GM12864 (cell line): ENCODE measurements at places on chromosomes 16 and 17.

DNA sequence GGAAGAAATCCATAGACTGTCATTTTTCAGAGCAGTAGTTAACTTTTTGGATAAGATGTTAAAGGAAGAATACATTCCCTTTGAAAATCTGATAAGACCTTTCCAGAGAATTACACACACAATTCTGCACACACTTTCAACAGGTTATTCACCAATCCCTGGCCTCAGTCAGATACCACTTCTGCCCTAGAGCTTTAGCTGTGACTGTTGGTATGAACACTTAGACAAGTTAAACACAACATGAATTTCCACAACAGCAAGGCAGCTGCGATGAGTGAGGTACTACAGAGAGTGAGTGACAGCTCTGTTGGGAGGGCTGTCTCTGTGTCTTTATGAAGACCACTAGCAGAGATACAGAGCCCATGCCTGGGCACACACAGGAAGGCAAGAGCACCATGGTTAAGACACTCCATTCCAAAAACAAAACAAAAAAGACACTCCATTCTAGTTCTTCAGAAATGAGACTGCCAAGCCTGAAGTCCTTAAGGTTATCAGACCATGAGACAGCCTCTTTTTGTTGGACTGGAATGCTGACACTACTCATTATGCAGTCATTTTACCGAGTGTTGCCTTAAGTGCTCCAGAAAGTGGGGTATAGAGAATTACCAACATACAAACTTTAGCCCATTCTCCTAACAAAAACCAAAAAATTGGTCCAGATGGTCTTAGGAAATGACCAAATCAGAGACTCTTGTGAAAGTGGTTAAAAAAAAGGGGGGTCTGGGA lies 42.4 kb downstream of the TOM1L2 start:
- DNase-seq = no peak

GRCh38 chr17:39100530-39100929 lies 50.9 kb downstream of the PLXDC1 start:
- no peak for DNase-seq

DNA sequence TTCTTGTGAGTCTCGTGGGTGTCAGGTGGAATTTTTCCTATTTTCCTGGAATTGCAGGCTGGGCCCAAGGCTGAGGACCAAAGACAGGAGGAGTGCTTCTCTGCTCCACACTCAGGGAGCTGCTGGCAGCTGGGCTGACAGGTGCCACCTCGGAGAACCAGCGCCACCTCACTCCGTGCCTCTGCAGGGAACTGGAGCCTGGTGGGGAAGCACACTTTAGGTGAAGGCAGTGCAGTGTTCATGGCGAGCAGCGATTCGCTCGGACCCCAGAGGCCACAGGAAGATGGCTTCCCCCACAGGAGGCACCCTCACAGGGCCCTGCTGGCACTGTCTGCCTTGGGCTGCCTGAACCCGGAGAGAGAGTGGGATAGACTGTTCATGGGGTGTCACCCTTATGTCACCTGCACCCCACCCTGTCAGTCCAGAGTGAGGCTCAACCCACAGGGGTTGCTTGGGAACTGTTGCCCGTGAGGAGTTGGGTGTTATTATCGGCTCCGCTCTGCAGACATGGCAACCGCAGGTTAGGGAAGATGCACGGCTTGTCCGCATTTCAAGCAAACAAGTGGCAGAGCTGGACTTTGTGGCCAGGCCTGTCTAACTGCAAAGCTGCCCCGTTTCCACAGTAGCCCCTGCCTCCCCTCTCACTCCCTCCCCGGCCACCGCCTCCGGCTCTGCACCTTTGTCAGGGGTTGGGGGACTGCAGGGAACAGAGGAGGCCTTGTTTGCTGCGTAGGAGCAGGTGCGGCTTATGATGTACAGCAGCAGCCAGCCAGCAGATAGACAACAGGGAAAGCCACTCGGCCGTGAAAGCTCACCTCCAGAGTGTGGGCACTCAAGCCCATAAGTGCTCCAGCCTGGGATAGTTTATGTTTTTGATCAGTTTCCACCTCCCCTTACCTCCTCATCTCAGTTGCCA lies 15.5 kb downstream of the TBC1D24 start:
- no peak for DNase-seq

GRCh38 chr17:49616086-49616485 lies 40.4 kb downstream of the NXPH3 start:
- DNase-seq = no peak

DNA sequence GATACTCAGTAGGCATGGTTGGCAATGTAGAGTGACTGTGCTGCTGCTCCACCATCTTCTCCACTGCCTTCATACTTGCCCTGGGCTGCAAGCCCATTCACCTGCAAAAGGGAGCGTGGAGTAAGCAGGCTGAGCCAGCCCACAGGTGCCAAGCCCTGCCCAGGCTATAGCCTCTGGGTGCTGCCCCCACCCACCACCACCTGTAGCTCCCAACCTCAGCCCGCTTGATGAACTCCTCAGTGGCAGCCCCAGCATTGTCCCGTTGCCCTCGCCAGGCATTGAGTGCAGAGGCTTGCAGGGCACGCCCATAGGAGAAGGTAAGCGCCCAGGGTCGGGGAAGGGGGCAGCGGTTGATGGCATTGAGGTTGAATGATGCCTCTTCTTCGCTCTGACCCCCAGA lies 2.2 kb upstream of the PIGS start:
- no peak for DNase-seq

GRCh38 chr17:76038050-76038449 lies 10.9 kb upstream of the EVPL start:
- DNase-seq = no peak

GRCh38 chr17:71667661-71668060 lies 453.2 kb upstream of the SOX9 start:
- no peak for DNase-seq

DNA sequence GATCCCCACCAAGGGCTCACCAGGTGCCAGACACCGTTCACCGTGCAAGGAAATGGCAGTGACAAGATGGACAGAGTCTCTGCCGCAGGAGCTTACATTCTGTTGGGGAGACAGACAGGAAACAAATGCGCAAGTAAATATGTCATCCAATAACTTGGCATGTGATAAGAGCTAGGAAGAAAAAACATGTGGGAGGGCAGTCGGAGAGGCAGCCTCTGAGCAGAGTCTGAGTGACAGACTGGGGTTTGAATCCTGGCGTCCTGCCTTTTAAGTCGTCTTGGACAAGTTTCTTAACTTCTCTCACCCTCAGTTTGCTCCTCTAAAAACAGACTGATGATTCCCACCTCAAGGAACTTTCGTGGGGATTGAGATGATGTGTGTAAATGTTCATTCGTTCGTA lies 7.2 kb downstream of the SGSM2 start:
- no peak for DNase-seq

- peak; percentile 65 for DNase-seq
These were observed 36.8 kb downstream of the HS3ST3B1 start for GRCh38 chr17:14337596-14338079.

DNA sequence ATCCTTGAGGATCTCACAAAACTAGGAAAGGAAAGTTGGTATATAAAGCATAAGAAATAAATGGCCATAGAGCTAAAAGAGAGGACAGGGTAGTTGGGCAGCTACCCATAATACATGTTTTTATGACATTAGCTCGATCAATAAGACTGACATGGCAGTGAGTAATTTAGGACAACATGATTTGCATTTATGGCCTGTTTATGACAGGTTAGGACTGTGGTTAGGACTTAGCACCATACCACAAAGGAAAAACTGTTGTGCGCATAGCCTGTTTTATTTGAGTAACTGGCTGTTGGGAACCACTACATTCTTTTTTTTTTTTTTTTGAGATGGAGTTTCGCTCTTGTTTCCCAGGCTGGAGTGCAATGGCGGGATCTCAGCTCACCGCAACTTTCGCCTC lies 18.0 kb upstream of the TRIM37 start:
- DNase-seq = peak; percentile 59

- no peak for DNase-seq
These were observed 143.0 kb upstream of the NOL11 start for GRCh38 chr17:67574658-67575293.

- no peak for DNase-seq
These were observed 21.1 kb downstream of the GINS3 start for GRCh38 chr16:58413359-58413758.

DNA sequence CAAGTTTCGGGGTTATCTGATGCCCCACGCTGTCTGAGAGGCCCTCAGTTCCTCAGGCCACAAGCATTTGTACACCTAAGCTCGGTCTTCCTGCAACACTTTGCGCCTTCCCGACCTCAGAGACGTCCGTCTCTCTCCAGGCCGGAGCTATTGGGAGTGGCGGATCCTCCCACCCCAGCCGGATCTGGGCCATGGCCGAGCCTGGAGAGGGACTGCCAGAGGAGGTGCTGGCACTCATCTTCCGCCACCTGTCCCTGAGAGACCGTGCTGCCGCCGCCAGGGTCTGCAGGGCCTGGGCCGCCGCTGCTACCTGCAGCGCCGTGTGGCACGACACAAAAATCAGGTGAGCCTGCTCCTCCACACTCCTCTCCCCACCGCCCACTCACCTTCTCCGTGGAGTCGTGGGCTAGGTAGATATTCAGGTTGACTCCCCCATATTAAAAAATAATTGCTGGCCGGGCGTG lies 1.9 kb downstream of the FBXL8 start:
- no peak for DNase-seq

GRCh38 chr17:2481760-2482159 lies 29.9 kb downstream of the METTL16 start:
- no peak for DNase-seq

DNA sequence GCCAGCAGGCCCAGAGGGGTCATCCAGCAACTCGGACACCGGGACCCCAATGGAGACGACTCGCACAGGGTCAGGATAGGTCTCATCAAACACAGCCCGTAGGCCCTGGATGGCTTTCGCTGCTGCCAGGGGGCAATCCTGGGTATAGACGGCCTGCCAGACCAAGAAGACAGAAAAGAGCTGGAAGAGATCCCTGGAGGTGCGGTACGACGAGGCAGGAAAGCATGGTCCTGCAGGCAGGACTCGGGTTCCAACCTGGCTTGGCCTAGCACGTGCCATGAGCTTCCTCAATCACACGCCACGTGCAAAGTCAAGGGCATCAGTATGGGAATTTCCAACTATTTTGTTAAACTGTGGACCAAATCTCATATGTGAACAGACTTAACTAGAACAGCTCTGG lies 6.3 kb upstream of the EXOSC6 start:
- DNase-seq = no peak

- no peak for DNase-seq
These were observed 102.9 kb downstream of the NDE1 start for GRCh38 chr16:15752717-15753488.

DNA sequence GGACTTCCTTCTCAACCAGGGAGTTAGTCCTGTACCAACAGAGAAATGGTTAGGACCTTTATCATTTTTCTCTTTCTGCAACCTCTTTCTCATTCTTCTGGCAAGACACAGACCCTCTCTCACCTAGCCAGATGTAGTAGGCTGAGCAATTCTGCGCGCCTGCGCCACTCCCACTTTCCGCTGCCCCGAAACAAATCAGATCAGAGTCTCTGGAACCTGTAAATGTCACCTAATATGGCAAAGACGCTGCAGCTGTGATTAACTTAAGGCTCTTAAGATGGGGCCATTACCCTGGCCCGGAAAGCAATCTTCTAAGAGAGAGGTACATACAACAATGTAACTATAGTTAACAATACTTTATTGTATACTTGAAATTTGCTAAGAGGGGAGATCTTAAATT lies 94.3 kb upstream of the ASIC2 start:
- DNase-seq = no peak

- no peak for DNase-seq
These were observed 64.7 kb downstream of the TOM1L2 start for GRCh38 chr17:17907469-17907868.

GRCh38 chr16:27829975-27830374 lies 233.5 kb downstream of the GSG1L start:
- DNase-seq = no peak

- peak; percentile 49 for DNase-seq
These were observed 720 bp upstream of the BCKDK start for GRCh38 chr16:31107465-31107867.

- DNase-seq = no peak
These were observed 4.0 kb upstream of the VAMP2 start for GRCh38 chr17:8166731-8167130.

GRCh38 chr16:82788919-82789318 lies 162.2 kb downstream of the CDH13 start:
- no peak for DNase-seq

DNA sequence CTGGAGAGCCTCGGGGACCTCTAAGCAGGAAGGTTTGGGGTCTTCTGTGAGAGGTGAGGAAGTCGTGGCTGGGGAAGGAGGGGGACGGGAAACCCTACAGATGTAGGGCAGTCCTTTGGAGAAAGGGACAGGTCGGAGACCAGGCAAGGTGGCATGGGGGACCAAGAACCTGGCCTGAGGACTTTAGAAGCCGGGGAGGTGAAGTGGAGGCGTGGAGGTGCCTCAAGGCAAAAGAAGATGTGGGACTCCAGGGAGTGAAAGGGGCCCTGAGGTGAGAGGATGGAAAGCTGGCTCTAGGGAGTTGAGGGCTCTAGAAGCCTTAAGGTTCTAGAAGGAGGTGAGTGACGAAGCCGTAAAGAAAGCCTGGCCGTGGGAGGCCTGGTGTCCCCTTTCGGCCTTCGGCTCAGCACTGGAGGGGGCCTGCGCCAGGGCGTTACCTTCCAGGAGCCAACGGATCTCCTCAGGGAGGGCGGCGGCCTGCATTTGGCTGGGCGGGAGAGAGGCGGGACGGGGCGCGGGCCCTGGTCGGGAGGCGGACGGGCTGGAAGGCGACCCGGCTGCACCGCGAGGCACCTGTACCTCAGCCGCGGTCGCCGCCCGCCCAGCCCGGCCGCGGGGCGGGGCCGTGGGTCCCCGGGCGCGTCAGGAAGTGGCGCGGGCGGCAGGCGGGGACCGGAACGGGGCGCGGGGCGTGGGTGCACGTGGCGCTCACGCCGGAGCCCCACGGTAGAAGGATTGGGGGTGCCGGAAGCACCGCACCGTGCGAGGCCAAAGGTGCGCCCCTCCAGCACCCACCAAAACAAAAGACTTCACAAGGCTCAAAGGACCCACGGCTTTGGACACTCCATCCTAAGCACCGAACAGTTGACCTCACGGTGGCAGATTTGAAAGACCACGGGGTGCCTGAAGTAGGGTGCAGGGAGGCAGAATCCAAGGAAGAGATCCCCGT lies at the start of gene SKAP1:
Gene SKAP1 (minus strand): TSS at position 577 of the 949 bp plus-strand sequence.
- DNase-seq = no peak

DNA sequence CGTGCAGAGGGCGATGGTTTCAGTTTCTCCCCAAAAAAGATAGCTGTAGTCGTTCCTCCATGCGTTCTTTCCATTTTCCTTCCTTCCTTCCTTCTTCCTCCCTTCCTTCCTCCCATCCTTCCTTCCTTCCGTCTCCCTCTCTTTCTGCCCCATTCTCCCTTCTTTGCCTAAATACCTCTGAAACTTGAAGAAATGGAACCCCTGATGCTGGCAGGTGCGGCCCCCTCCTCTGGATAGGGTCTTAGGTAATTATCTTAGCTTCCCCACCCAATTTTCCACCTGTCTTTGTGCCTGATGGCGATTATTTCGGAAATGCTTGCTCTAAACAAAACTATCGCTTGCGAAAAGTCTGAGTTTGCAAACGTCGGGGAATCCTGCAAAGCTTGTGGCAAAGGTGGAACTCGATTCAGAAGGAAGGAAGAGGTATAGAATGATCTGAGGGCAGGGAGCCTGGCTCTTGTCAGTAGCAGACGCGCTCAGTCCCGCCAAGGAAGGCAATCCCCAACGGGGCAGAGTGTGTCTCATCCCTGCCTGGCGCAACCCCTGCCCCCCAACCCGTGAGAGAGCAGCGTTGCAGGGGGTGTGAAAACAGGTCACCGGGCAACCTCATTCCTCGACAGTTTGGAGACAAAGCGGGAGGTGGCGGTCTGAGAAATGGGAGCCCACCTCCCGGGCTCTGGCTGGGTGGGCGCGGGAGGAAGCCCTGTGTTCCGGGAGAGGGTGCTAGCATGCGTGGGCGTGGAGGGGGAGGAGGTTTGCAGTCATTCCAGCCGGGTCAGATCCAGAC lies 2.9 kb upstream of the CBX8 start:
- no peak for DNase-seq

GRCh38 chr17:34291721-34292348 lies 6.3 kb downstream of the CCL11 start:
- no peak for DNase-seq
